ENCODE measurements at places on chromosomes 1 and 21. TPM values are rescaled to one million over a fixed set of nuclear protein-coding genes. Genes with fewer than 3 reads are reported as not detected.

Gene CAMK2N1
- total RNA-seq: 14.1 TPM

Gene SH2D5
- 9.6 TPM for total RNA-seq

Gene SPATA1
- 2.1 TPM for total RNA-seq

Gene RBP7
- 5.4 TPM for total RNA-seq

Gene MTARC1
- 5.2 TPM for total RNA-seq

Gene SPRR4
- total RNA-seq: not detected

Gene TMEM240
- 1.8 TPM for total RNA-seq
